ENCODE measurements at places on chromosomes 4 and X. TPM values are rescaled to one million over a fixed set of nuclear protein-coding genes. Genes with fewer than 3 reads are reported as not detected.

DNA sequence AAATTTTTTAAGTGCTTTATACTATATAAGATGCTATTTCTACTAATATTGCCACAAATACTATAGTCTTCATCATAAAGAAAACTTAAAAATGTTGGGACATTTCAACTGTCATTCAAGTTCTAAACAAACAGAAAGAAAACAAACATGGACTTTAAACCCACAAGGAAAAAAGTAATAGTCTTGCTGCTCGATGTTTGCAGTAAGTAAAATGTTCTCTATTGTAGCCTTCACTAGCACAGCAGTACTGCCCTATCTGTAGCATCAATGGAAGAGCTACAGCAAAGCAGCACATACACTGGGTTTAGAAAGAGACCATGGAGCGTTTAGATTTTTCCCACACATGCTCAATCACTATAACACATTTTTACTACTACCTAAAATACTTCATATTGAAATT, 146.8 kb downstream of the KLHL13 start:
- peaks cover 7% of the 10 kb centered on the region for H3K4me1 ChIP-seq
- H3K27me3 ChIP-seq = no peaks in the 10 kb centered on the region
- H3K4me3 ChIP-seq = no peak overlapping the region
- H3K27ac ChIP-seq = no peak overlapping the region

DNA sequence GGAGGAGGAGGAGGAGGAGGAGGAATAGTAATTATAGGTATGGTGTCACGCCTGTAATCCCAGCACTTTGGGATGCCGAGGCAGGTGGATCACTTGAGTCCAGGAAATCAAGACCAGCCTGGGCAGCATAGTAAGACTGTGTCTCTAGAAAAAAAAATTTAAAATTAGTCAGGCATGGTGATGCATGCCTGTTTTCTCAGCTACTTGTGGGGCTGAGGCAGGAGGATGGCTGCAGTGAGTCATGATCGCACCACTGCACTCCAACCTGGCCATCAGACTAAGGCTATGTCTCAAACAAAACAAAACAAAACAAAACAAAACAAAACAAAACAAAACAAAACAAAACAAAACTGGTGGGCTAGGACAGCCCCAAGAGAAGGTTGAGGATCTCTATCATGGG, 3.0 kb downstream of the STARD8 start:
- H3K4me3 ChIP-seq = no peak overlapping the region
- DNase-seq = no peak
- H3K36me3 ChIP-seq = no peaks in the 10 kb centered on the region
- H3K27ac ChIP-seq = no peak overlapping the region
- no peaks in the 10 kb centered on the region for H3K27me3 ChIP-seq

The GABRE gene
- 1.5 TPM for total RNA-seq

DNA sequence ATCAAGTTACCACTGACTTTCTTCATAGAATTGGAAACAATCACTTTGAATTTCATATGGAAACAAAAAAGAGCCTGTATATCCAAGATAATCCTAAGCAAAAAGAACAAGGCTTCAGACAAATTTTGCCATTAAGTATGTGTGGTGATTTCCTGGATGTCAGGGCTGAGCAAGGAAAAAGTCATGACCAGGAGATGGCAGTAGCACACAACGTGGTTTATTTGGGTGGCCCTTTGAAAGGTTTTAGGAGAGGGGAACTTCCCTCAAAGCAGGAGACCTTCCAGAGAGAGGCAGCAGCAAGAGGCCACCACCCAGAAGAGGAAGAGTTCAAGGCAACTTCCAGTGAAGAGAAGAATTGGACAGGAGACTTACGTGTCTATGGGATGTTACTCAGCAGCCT, 18.1 kb upstream of the ZXDB start:
- no peak overlapping the region for H3K4me3 ChIP-seq
- H3K27me3 ChIP-seq = no peaks in the 10 kb centered on the region
- no peak overlapping the region for H3K27ac ChIP-seq
- H3K4me1 ChIP-seq = no peaks in the 10 kb centered on the region

The CTPS2 gene
- total RNA-seq = 51.0 TPM

- no peak overlapping the region for H3K27ac ChIP-seq
- H3K4me3 ChIP-seq = no peak overlapping the region
Observed at GRCh38 chr4:74005528-74005927, 7.1 kb upstream of the CXCL5 start.

- H3K4me1 ChIP-seq = no peaks in the 10 kb centered on the region
- no peak for DNase-seq
- H3K4me3 ChIP-seq = no peak overlapping the region
- no peak overlapping the region for H3K27ac ChIP-seq
Observed at GRCh38 chr4:113483131-113483530, 278.4 kb downstream of the CAMK2D start.

GRCh38 chr4:133596459-133596858, 447.4 kb downstream of the PCDH10 start:
- H3K4me3 ChIP-seq = no peak overlapping the region
- H3K27me3 ChIP-seq = no peaks in the 10 kb centered on the region
- no peak overlapping the region for H3K27ac ChIP-seq

- no peaks in the 10 kb centered on the region for H3K4me1 ChIP-seq
- no peak overlapping the region for H3K4me3 ChIP-seq
- DNase-seq = peak; percentile 65
- no peaks in the 10 kb centered on the region for H3K27me3 ChIP-seq
- H3K36me3 ChIP-seq = no peaks in the 10 kb centered on the region
- H3K27ac ChIP-seq = no peak overlapping the region
Observed at GRCh38 chrX:129690435-129690834, 35.7 kb upstream of the APLN start.

- DNase-seq = no peak
- peaks cover 7% of the 10 kb centered on the region for H3K4me1 ChIP-seq
- H3K36me3 ChIP-seq = no peaks in the 10 kb centered on the region
- H3K4me3 ChIP-seq = no peak overlapping the region
- no peaks in the 10 kb centered on the region for H3K27me3 ChIP-seq
Observed at GRCh38 chr4:53598901-53599300, 7.6 kb upstream of the LNX1 start.

DNA sequence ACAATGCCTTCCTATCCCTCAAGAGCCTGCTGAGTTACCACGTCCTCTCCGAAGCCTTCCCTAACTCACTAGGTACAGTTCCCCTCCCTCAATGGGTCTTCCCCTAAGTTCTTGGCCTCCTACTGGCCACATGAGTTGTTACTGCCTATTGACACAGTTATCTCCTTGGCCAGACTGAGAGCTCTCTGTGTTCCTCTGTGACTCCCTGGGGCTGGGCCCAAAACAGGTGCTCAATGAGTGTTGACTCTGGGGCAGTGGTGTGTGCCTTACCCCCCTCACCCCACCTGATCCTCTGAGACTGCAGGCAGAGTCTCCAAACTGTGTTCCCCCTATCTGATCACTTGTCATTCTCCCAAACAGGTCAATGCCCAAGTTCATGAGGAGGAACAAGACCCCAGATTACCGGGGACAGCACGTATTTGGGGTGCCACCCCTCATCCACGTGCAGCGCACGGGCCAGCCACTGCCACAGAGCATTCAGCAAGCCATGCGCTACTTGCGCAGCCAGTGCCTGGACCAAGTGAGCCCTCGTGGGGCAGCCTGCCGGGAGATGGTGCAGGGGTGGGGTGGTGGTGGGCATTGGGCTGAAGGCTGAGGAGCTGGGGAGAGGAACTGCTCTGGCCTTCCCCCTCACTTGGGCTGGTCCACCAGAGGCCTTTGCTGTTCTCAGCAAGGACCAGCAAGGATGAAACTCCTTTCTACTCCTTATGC, 72.6 kb downstream of the STARD8 start:
- no peaks in the 10 kb centered on the region for H3K4me1 ChIP-seq
- no peak overlapping the region for H3K4me3 ChIP-seq
- H3K27ac ChIP-seq = no peak overlapping the region
- H3K36me3 ChIP-seq = no peaks in the 10 kb centered on the region
- H3K27me3 ChIP-seq = no peaks in the 10 kb centered on the region

DNA sequence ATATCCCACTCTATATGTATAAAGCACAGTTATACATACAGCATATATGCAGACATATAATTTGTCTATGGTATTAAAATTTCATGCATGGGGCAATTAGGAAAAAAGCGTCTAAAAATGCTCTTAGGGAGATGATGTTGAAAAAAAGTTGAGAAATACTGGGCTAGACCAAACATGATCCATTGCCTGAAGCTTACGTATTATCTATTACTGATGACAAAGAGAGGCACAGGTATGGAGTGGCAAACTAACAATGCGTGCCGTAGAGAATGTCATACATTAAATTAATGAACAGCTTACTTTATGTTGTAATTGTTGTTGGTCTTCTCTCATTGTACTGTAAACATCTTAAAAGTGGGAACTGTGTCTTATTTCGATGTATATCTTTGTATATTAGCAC, 13.9 kb downstream of the RHOH start:
- no peaks in the 10 kb centered on the region for H3K27me3 ChIP-seq
- no peaks in the 10 kb centered on the region for H3K4me1 ChIP-seq
- H3K4me3 ChIP-seq = no peak overlapping the region
- H3K27ac ChIP-seq = no peak overlapping the region
- DNase-seq = no peak

DNA sequence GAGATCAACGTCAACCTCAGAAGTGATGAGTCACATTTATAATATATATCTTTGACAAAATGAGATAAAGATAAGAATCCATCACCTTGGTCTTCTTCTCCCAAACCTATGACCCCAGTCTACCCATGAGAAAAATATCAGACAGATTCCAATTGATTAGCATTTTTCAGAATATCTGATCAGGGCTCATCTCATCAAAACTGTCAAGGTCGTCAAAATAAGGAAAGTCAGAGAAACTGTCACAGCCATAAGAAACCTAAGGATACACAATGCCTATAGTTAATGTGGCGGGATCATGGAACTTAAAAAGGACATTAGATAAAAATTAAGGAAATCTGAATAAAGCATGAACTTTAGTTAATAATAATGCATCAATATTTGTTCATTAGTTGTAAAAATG, 374.1 kb downstream of the FAT4 start:
- DNase-seq = no peak
- no peaks in the 10 kb centered on the region for H3K4me1 ChIP-seq
- H3K27me3 ChIP-seq = no peaks in the 10 kb centered on the region
- H3K27ac ChIP-seq = no peak overlapping the region

DNA sequence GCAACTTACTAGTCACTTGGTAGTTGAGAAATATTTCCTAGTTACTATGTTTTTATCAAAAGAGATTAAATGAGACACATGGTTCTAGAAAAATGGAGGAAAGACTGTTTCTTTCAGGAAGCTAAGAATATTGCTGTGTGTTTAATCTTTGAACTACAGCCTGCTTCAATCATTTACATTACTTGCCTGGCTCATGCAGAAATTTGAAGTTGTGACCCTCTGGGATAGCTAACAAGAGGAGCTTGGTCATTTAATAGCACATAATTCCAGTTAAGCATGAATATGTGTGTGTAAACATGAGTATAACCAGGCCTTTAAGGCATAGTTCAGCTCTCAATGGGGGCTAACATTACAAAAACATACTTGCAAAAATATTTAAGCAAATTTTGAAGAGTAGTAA, 44.6 kb upstream of the SLC25A4 start:
- no peak overlapping the region for H3K27ac ChIP-seq
- no peaks in the 10 kb centered on the region for H3K27me3 ChIP-seq
- DNase-seq = no peak

- H3K4me3 ChIP-seq = no peak overlapping the region
- no peaks in the 10 kb centered on the region for H3K4me1 ChIP-seq
- H3K36me3 ChIP-seq = no peaks in the 10 kb centered on the region
- H3K27ac ChIP-seq = no peak overlapping the region
- DNase-seq = no peak
Observed at GRCh38 chr4:80918004-80918403, 112.5 kb upstream of the BMP3 start.

The TCEAL2 gene
- total RNA-seq = 2.4 TPM

GRCh38 chr4:3345384-3345783, 52.6 kb downstream of the RGS12 start:
- H3K4me1 ChIP-seq = peaks cover 11% of the 10 kb centered on the region
- H3K27me3 ChIP-seq = no peaks in the 10 kb centered on the region
- H3K27ac ChIP-seq = no peak overlapping the region
- H3K36me3 ChIP-seq = peaks cover 4% of the 10 kb centered on the region
- H3K4me3 ChIP-seq = no peak overlapping the region

GRCh38 chrX:40467454-40467853, 113.3 kb upstream of the ATP6AP2 start:
- H3K36me3 ChIP-seq = no peaks in the 10 kb centered on the region
- H3K27me3 ChIP-seq = no peaks in the 10 kb centered on the region
- H3K4me3 ChIP-seq = no peak overlapping the region

DNA sequence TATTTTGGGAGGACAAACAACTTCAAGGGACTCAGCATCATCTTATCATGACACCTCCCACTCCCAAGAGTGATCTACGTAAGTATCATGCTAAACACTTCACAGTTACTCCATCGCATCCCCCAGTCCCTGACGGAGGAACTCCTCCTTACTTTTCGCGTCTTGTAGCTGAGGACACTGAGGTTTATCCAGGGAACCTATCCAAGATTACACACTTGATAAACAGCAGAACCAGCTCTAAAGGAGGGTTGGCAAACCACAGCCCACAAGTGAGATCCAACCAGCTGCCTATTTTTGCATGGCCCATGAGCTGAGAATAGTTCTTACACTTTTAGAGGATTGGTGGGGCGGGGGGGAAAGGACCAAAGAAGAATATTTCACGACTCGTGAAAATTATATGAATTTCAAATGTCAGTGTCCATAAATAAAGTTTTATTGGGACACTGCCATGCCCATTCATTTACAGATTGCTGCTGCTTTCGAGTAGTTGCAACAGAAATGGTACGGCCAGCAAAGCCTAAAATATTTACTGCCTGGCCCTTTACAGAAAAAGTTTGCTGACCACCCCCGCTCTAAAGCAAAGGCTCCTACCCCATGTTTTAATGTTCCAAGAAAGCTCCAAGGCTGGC, 47.8 kb downstream of the SEPSECS start:
- no peak overlapping the region for H3K27ac ChIP-seq
- DNase-seq = no peak
- no peaks in the 10 kb centered on the region for H3K36me3 ChIP-seq
- H3K4me1 ChIP-seq = no peaks in the 10 kb centered on the region

The PPEF2 gene
- total RNA-seq = not detected

DNA sequence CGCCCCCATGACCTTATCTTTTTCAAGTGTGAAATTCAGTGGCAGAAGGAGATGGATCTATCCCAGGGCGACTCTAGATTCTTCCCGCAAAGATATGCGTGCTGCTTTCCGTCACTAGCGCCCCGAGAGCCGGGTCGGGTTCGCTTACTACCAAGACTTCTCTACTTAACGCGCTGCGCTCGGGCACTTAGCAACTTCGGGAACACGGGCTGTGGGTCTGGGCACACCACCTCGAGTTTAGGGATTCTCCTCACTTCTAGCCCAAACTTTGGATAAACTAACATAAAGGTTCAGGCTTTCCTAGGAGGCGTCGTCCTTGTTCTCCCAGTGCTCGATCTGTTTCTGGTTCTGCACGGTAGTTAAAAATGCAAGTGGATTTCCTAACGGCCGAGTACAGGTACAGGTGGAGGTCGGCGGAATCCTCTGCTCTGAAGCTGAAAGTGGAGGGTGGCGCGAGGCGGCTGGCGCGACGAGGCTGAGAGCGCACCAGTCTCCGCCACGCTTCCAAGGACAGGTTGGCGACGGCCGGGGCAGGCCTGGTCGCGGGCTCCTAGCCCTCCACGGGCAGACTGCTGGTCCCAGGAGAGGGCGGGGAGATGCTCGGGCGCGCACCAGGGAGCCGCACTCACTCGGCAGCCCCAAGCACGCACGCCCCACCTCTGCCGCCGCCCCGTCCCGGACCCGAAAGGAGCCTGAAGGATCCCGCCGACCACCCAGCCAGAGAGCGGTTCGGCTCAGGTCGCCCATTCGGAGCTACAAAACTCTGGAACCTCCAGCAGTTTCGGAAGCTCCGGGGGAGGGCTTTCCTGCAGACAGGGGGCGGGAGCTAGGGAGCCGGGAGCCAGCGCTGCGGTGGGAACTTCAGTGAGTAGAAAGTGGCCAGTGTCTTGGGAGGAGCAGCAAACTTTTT, 100.8 kb upstream of the TENM3 start:
- DNase-seq = peak; percentile 44
- peaks cover 77% of the 10 kb centered on the region for H3K27me3 ChIP-seq
- H3K27ac ChIP-seq = no peak overlapping the region

All from cardiac muscle cell (in vitro differentiated cells and primary cell).